ENCODE measurements at places on chromosomes 5 and 9. TPM values are rescaled to one million over a fixed set of nuclear protein-coding genes. Genes with fewer than 3 reads are reported as not detected.

GRM6 gene
- not detected for total RNA-seq

GRCh38 chr5:130777794-130778193 lies 387.3 kb downstream of the HINT1 start:
- DNase-seq: no peak

DNA sequence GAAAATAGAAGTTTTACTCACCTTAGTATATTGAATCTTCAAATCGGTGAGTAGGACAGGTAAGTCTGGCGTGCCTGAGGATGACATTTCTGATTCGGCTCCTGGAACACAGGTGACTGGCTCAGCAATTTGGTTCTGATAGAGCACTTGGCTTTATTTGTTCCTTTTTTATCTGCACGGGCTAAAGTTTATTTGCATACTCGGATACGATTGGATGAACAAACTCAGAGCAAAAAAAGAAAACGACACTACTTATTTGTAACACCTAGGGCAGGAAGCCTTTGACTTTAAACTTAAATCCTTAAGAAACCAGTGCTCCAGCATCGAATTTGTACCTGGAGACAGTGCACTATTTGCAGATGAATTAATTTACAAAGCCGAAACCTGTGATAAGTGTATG lies at the start of gene ALDH1A1:
Gene ALDH1A1 (minus strand): TSS at position 140 of the 400 bp plus-strand sequence. CDS start 53 bp downstream, at position 87.
- DNase-seq: peak; percentile 73

- no peak for DNase-seq
These were observed 100.1 kb downstream of the FOCAD start for GRCh38 chr9:20784196-20784595.
